NCI-H1092 (cell line): ENCODE measurements at places on chromosomes 3 and 15.

GRCh38 chr3:117666812-117667211, 957.2 kb downstream of the TUSC7 start:
- DNase-seq: no peak

GRCh38 chr3:138078901-138079344, 36.5 kb downstream of the DZIP1L start:
- DNase-seq: no peak

DNA sequence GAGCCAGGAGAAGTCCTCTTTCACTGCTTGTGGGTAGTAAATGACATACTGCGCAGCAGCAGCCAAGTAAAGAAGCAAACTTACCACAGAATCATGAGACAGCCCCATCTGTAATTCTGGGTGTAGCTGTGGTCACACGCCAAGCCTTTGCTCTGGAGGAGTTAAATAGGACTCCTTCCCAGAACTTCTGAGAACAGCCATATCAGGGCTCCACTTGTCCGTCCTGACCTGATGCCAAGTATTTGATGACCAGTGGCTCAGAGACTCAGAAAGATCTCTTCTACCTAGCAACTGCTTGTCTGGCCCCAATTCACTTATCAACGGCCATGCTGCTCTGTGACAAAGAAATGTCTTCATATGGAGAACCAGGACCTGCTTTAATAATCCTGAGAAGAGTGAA, 20.6 kb upstream of the GOLIM4 start:
- DNase-seq: no peak

- no peak for DNase-seq
These were observed 12.4 kb downstream of the NTRK3 start for GRCh38 chr15:88243895-88244787.

DNA sequence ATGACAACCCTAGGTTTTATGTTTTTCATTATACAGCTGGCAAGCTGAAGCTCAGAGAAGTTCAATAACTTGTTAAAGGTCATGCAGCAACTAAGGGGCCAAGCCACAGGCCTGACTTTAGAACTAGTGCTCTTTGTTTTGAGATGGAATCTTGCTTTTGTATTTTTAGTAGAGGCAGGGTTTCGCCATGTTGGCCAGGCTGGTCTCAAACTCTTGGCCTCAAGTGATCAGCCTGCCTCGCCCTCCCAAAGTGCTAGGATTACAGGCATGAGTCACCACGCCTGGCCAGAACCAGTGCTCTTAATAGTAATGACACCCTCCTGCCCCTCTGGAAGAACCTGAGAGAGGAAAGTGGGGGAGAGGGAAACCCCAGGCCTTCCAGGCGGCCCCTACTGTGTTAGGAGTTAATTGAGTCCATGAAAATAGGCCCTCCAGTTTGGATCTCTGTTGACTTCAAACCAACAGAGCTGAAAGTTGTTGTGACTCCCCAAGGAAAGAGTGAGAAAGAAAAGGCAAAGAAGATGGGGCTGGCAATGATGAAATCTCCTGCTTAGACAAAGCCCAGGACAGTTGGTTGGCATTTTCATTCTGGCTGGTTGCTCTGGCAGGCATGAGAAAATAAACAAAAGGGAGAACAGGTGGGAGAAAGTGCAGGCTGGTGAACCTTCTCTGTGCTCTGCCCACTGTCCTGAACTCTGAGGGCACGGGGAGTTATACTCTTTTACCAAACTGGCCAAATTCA, 3.6 kb upstream of the PRRT3 start:
- DNase-seq: no peak

GRCh38 chr3:62013951-62014350, 359.4 kb downstream of the FEZF2 start:
- no peak for DNase-seq

GRCh38 chr3:47000198-47000815, 20.8 kb downstream of the NBEAL2 start:
- no peak for DNase-seq

GRCh38 chr15:100597862-100598261, 4.1 kb downstream of the LINS1 start:
- DNase-seq: no peak

DNA sequence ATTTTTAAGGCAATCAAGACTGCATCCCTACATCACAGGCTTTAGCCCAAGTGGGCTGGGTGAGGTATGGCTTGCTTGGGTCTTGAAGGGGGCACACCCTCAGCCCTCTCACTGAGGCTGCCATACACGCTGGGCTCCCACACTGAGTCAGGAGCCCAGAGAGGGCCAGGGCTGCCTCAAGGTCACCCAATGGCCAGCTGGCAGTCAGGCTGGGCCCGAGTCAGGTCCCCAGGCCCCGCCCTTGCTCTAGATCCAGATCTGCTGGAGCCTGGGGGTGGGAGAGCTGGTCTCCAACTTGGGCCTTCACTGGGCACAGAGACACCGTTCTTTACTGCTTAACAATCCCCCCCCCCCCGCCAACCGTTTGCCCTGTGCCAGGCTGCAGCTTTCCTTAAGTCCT, 88.1 kb downstream of the IQSEC1 start:
- DNase-seq: no peak

DNA sequence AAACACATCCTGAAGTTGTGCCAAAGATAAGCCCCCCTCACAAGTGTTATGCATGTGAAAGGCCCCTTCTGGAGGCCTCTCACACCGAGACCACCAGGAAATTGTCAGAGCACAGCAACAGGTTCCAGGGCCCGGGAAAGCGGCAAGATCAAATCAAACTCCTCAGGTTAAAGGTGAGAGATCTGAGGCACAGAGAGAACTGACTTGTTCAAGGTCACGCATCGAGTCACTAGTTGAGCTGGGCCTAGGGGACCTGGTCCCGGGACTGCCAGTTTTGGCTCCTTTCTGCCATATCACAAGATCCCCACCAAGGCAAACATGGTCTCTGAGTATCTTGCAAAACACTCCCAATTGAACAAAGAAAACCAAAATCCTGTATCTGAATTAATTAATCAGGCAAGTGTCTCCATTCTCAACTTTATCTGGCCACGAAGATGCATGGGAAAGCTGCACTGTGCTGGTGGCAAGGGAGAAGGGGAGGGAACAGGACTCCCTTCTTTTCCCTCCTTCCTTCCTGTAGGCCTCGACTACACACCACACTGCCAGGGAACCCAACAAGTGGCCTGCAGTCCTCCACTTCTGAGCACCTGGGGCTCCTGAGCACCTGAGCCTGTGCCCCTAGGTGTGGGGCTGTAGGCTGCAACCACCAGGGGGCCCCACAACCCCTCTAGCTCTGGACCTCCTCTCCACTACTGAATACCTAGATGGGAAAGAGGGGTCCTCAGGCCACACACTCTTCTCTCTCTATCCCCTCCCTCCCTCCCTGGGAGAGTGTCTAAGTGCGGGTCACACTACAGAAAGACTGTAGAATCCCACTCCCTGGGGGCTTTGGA, 37.3 kb downstream of the ANP32A start:
- DNase-seq: no peak

GRCh38 chr3:133448478-133449122, 48.7 kb downstream of the BFSP2 start:
- DNase-seq: no peak

DNA sequence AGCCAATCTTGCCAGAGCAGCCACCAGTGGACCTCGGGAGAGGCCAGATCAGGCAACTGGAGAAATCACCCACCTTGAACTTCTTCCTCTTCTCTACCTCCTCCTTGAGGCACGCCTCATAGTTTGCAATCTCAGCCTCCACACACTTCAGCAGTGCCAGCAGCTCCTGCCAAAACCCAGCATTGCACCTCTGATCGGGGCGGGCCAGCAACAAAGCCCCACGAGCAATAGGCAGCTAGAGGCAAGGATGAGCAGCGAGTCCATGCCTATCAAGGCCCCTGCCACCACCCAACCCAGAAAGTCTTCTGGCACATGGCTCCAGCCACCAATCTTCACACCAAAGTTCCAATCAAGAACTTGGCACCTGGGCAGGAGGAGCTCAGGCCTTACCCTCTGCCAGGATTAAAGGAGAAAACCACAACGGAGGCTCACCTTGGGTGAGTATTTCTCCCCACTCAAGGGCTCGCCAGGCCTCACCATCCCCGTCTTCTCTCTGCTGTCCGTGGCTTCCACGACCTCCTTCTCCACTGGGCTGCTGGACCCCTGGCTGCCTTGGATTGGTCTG, 42.1 kb downstream of the SEMA3G start:
- no peak for DNase-seq
